ENCODE measurements at places on chromosomes 13 and 19.
A peak's percentile ranks its signal among the peaks of the same experiment; 100 is the strongest.

DNA sequence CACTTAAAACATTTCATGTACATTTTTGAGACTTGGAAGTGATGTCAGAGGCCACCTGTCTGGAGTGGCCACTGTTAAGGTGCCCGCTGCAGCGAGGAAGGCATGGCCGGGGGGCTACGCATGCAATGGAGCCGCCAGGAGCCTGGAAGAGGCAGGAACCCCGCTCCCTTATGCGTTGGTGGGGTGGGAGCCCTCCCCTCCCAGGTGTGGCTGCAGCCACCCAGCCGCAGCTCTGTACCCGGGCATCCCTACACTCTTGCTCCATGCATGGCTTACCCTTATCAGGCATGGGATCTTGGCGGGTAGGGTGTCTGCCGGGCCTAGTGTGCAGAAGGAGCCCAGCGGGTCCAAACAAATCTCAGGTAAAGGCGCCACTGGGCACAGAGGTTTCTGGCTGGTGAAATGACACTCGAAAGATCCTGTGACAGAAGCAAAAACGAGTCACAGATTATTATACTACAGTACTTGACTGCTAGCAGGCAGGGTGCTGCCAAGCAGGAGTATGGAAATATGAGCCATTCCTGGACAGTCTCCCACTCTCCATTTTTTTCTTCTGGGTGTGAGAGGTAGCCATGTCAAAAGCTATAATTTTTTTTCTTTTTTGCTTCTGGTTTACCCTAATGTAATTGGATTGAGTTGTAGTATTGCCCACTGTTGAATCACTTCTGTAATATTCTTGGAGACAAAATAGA, 1606.3 kb upstream of the MIR17HG start:
- no peak for DNase-seq

- DNase-seq = no peak
These were observed 41.7 kb downstream of the MIPEP start for GRCh38 chr13:23847497-23847896.

- DNase-seq = no peak
These were observed 76.3 kb downstream of the MZT1 start for GRCh38 chr13:72651144-72651543.

GRCh38 chr13:76223999-76224398, 587.9 kb downstream of the LMO7 start:
- DNase-seq = no peak

- no peak for DNase-seq
These were observed 244.5 kb downstream of the EFNB2 start for GRCh38 chr13:106291006-106291405.

DNA sequence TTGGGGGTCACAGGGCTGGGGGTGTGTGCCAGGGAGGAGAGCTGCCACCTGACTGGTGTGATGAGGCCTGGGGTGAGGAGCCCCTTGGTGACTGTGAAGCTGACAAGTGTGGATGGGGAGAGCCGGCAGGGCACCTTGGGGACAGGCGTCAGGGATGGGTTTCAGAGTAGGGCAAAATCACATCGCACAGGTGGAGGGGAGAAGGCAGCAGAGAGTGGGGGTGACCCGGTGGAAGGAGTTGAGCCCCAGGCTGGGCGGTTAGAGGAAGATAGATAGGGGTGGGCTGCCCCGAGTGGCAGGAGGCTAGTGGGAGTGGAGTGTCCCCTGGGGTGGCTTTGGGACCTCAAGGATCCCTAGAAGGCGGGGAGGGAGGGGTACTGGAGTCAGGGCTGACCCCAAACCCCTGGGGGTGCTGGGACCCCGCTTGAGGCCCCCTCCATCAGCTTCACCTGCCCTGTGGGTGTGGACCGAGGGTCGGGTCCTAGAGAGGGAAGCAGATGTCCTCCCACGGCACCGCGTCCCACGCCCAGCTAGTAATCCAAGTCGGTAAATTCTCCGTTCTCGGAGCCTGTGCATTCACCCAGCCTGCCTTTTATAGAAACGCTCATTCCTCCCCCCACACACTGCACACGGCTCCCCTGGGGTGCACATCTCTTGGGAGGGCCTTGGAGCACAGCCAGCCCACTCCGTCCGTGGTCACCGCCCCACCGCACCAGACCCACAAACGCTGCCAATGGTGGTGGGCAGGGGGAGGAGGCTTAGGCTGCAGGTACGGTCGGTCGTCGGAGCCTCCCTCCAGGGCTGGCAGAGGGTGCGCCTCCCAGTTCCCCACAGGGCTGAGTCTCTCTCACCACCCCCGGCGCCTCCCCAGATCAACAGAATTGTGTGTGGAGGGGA, 2.4 kb downstream of the CTXN1 start:
- DNase-seq = no peak

DNA sequence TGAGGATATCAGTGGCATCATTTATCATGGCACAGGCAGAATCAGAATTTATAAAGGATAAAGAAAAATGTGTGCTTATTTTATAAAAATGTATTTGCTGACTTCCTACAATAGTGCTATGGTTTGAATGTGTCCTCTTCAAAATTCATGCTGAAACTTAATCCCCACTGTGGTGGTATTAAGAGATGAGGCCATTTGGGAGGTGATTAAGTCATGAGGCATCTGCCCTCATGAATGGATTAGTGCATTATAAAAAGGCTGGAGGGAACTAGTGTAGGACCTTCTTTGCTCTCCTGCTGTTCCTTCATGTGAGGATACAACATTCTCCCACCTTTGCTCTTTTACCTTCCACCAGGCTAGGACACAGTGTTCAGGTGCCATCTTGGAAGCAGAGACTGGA, 212.8 kb downstream of the RFC3 start:
- no peak for DNase-seq

GRCh38 chr19:42521346-42522030, 6.8 kb downstream of the CEACAM1 start:
- no peak for DNase-seq

- DNase-seq = no peak
These were observed 48.8 kb upstream of the INTS6 start for GRCh38 chr13:51501592-51502152.

GRCh38 chr13:36432106-36432544, at the start of gene CCNA1:
Gene CCNA1, plus strand, starts transcription at chr13:36432495. Its CDS starts 562 bp downstream, at chr13:36433057.
- peak; percentile 42 for DNase-seq

- no peak for DNase-seq
These were observed 1.1 kb downstream of the PLEKHJ1 start for GRCh38 chr19:2234996-2235380.

DNA sequence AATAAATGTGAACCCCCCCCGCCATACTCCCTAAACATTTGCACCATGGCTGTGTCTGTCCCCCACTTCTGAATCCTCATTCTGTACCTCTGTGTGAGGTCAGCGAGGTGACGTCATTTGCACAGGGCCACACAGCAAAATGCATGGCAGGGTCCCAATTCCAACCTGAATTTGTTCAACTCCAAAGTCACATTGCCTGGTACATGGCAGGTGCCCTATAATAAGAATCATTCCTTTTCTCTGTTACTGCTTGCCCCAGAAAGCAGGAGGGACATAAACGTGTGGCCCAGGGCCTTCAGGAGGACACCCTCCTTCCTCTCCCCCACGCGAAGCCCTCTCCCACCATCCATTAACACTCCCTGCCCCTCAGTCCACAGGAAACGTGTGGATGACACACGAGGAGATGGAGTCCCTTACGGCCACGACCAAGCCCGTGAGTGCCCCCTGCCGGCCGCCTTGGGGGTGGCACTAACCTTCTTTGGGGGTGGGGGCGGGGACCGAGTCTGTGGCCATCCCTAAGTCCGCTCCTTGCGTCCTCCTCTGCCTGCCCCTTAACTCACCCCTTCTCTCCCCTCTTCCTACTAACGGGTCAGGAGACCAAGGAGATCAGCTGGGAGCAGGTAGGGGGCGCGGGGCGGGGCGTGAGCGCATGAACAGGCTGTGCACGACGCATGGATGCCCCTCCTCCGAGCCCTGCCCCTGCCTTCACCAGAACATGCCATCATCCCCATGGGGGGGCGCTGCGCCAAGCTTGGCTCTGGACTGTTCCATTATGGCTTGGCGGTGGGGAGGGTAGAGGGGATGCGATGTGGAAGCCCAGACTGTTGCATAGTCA, 9.4 kb downstream of the HRC start:
- DNase-seq = peak; percentile 89

DNA sequence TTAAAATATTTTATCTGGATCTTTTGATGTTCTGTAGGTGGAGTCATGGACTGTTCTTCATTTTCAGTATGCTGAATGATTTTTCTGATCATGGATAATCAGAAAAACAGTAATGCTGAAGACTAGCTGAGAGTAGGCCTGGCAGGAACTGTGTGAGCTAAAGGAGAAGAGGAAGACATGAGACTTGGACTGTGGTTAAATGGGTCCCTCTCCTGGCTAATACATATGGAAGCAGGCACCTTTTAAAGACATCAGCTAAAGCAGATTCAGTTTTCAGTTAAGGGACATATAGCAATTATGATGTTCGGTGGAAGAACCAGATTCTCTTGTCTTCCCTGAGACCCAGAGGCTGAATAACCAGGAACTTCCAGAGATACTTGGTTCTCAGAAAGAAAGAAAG, 169.4 kb downstream of the OLFM4 start:
- no peak for DNase-seq

DNA sequence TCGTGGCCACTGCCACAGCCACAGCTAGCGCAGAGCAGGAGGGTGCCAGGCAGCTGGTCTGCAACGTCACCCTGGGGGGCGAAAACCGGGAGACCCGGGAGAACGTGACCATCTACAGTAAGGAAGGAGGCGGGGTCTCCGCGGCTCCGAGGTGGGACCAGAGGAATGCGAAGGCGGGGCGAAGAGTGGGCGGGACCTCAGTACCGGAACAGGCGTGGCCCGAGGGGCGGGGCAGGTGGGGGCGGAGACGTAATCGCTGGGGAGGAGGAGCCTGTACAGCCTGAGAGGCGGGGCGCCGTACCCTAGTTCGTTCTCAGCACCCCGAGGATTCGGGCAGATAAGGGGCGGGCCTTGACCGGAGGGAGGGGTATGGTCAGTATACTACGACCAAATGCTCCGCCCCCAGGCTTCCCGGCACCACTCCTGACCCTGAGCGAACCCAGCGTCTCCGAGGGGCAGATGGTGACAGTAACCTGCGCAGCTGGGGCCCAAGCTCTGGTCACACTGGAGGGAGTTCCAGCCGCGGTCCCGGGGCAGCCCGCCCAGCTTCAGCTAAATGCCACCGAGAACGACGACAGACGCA, 2.5 kb downstream of the ICAM5 start:
- DNase-seq = peak; percentile 88

GRCh38 chr19:13917888-13918406, 11.9 kb downstream of the CC2D1A start:
- no peak for DNase-seq

DNA sequence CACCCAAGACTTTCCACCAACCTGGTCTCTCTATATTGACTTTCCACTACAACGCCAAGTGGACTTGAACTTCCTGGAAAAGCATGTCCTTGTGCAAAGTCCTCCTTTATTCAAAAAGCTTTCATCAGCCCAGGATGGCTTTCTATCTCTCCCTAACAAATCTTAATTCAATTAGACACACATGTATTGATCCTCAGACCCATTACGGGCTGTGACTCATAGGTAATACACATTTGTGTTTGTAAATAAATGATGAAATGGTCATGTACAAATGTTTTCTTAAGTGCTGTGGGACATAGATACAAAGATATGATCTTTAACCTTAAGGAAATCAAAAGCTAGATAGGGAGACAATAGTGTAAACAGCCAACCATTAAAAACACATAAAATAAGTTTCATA, 1189.7 kb downstream of the EFNB2 start:
- no peak for DNase-seq

- no peak for DNase-seq
These were observed 13.1 kb upstream of the SLITRK6 start for GRCh38 chr13:85812282-85812681.

DNA sequence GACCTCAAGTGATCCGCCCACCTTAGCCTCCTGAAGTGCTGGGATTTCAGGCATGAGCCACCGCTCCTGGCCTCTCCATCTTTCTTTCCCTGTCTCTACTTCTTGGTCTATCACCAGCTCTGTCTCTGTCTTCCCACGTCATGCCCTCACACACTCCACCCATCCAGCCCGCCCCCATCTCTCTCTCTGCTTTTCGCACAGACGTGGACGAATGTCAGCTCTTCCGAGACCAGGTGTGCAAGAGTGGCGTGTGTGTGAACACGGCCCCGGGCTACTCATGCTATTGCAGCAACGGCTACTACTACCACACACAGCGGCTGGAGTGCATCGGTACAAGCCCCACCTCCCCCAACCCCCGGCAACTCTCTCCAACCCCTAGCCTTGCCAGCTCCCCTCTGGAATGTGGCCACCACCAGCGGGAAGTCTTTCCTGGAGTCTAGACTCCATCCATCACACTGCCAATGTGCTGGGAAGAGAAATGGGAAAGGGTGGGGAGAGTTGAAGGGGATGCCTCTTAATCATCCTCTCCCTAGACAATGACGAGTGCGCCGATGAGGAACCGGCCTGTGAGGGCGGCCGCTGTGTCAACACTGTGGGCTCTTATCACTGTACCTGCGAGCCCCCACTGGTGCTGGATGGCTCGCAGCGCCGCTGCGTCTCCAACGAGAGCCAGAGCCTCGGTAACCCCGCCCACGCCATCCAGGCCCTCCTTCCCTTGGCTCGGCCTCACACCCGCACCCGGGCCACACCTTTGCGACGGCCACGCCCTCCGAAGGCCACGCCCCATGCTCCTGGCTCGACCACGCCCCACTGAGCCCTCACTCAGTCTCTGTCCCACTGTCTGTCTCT, 22.5 kb downstream of the LTBP4 start:
- DNase-seq = no peak

DNA sequence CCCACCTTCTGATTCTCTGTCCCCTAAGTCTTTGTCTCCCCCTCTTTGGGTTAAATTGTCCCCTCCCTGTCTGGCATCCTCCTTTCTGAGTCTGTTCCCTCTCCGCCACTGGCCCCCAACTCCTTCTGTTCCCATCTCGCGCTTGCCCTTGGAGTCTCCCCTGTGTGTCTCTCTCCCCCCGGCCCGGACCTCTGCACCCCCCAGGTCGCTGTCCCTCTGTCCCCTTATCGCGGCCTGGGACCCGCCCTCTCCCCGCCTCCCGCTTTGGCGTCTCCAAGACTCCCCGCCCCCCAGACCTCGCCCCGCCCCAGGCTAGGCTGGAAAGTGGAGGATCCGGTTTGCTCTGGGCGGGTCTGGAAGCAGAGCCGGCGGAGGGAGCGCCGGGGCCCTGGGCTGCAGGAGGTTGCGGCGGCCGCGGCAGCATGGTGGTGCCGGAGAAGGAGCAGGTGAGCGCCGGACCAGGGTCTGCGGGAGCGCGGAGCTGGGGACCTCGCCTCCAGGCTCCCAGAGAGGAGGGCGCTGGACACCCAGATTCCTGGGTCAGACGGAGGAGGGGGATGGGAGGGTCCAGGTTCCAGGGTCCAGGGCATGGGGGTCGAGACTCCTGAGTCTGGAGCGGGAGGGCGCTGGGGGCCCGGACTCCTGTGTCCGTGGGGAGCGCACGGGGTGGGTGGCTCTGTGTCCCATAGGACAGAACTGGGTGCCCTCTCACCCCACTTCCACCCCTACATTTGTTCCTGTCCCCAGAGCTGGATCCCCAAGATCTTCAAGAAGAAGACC, at the start of gene TRPM4:
TRPM4 (plus strand) TSS at position 348 of the 780 bp plus-strand sequence; CDS start at position 423, 75 bp downstream.
- peak; percentile 96 for DNase-seq

- DNase-seq = no peak
These were observed 130.8 kb downstream of the KLF12 start for GRCh38 chr13:74003374-74003773.
